Neural progenitor cell (in vitro differentiated cells): ENCODE measurements at places on chromosomes 5 and 9. TPM values are rescaled to one million over a fixed set of nuclear protein-coding genes. Genes with fewer than 3 reads are reported as not detected.

Gene SLC6A3
- 0.19 and 0.32 TPM in 2 replicates for total RNA-seq

Gene PLPPR1
- total RNA-seq, result 1.2 and 3.2 TPM in 2 replicates

Gene MZB1
- 0.53 TPM in 1 of 2 replicates, not detected in the other for total RNA-seq

Gene ASPN
- total RNA-seq, result not detected in 2 replicates

Gene TNFSF15
- total RNA-seq, result not detected in 2 replicates

Gene C5orf52
- not detected in 2 replicates for total RNA-seq

Gene IL33
- total RNA-seq, result not detected in 2 replicates

Gene FANCC
- 27.0 and 49.6 TPM in 2 replicates for total RNA-seq

Gene PNPLA7
- total RNA-seq, result 0.13 and 0.31 TPM in 2 replicates

Gene GKAP1
- total RNA-seq, result 19.9 and 33.4 TPM in 2 replicates

Gene C1QTNF3
- total RNA-seq, result 4.8 and 6.4 TPM in 2 replicates

Gene SLC6A19
- total RNA-seq, result not detected in 2 replicates

Gene HSPB3
- total RNA-seq, result not detected in 2 replicates

Gene SFXN1
- 146 and 181 TPM in 2 replicates for total RNA-seq

Gene ERAP2
- not detected in 2 replicates for total RNA-seq

Gene KCNMB1
- not detected in 2 replicates for total RNA-seq

Gene TRIM7
- total RNA-seq, result not detected in 2 replicates

Gene SLC36A2
- not detected in 2 replicates for total RNA-seq

Gene PCDHB2
- 34.2 and 48.4 TPM in 2 replicates for total RNA-seq

Gene FGF18
- total RNA-seq, result 0.06 and 0.22 TPM in 2 replicates

Gene C9
- not detected in 2 replicates for total RNA-seq

Gene SHISAL2B
- 10.4 and 17.8 TPM in 2 replicates for total RNA-seq

Gene LRRTM2
- not detected in 2 replicates for total RNA-seq

Gene PCDHB15
- total RNA-seq, result 7.8 and 9.4 TPM in 2 replicates

Gene POU4F3
- total RNA-seq, result 0.19 and 0.22 TPM in 2 replicates

Gene SLC25A2
- 0.22 and 0.96 TPM in 2 replicates for total RNA-seq

Gene NR4A3
- total RNA-seq, result 0.26 and 0.59 TPM in 2 replicates

Gene PPP2R2B
- 22.5 and 26.6 TPM in 2 replicates for total RNA-seq

Gene SH3RF2
- 0.36 and 2.4 TPM in 2 replicates for total RNA-seq

Gene GTF2H2C
- total RNA-seq, result 70.5 and 71.9 TPM in 2 replicates

Gene TIMD4
- total RNA-seq, result not detected in 2 replicates

Gene TMEM232
- 2.0 and 5.2 TPM in 2 replicates for total RNA-seq

Gene NFIB
- total RNA-seq, result 0.30 and 0.40 TPM in 2 replicates

Gene SPATA31A3
- not detected in 2 replicates for total RNA-seq

Gene SARDH
- 3.9 and 9.2 TPM in 2 replicates for total RNA-seq

Gene FOXD1
- 0.12 TPM in 1 of 2 replicates, not detected in the other for total RNA-seq

Gene MVB12B
- 16.1 and 18.4 TPM in 2 replicates for total RNA-seq

Gene LMX1B
- total RNA-seq, result 0.19 and 0.50 TPM in 2 replicates

Gene SPATA31D4
- total RNA-seq, result not detected in 2 replicates

Gene WNK2
- 6.2 and 16.7 TPM in 2 replicates for total RNA-seq

Gene ALAD
- 17.4 and 20.8 TPM in 2 replicates for total RNA-seq

Gene NELFB
- total RNA-seq, result 35.2 and 76.1 TPM in 2 replicates

Gene C5orf34
- 17.2 TPM in 2 replicates for total RNA-seq

Gene PRDM9
- not detected in 2 replicates for total RNA-seq

Gene CRHBP
- 0.09 and 0.51 TPM in 2 replicates for total RNA-seq
